Fibroblast of the conjunctiva (primary cell): ENCODE measurements at places on chromosomes 1 and 21.

- peak; percentile 65 for DNase-seq
Measured at GRCh38 chr21:31117128-31117916, 79.0 kb upstream of the KRTAP19-8 start.

- no peak for DNase-seq
Measured at GRCh38 chr1:164999146-164999545, 357.4 kb downstream of the LMX1A start.

DNA sequence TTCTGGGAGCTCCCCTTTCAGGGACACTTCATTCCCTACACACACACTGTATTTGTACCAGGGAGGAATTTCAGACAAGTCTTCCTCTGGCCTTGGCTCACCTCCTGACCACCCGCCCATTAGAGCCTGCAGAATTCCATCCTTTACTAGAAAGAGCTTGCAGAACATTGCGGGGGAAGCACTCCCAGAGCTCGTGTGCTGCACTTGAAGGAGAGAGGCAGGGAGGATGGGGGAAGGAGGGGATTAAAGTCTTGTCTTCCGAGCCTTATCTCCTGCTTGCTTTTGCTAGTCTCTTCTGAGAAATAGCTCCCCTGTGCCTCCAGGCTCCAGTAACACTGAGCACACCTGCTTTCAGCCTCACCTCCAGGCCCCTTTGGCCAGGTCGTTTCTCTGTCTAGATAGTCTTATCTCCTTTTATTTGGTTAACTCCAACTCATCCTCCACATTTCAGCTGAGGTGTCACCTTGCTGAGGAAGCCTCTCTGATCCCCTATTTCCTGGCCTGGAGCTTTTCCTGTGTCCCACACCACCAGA lies 62.0 kb downstream of the PCNX2 start:
- DNase-seq: no peak

- DNase-seq: no peak
Measured at GRCh38 chr1:26541431-26541815, 11.9 kb downstream of the RPS6KA1 start.

- no peak for DNase-seq
Measured at GRCh38 chr1:215581896-215582295, 14.8 kb downstream of the KCTD3 start.

DNA sequence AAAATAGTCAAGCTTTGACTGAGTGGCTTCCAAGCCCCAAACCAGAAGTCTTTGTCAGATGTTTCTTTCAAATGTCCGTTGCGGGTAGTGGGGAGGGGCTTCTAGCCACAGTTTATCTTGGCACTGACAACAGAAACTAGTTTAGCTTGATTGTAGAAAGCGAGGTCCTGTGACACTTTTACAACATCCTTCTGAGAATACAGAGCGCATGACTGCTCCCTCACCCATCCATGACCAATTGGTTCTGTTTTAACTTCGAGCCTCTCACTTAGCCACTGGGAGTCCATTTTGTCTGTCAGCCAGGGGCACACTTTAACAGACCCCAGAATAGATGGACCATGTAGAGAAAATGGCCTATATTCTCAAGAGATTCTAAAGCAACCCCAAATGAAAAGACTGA lies 199.2 kb upstream of the ST6GALNAC5 start:
- DNase-seq: no peak

DNA sequence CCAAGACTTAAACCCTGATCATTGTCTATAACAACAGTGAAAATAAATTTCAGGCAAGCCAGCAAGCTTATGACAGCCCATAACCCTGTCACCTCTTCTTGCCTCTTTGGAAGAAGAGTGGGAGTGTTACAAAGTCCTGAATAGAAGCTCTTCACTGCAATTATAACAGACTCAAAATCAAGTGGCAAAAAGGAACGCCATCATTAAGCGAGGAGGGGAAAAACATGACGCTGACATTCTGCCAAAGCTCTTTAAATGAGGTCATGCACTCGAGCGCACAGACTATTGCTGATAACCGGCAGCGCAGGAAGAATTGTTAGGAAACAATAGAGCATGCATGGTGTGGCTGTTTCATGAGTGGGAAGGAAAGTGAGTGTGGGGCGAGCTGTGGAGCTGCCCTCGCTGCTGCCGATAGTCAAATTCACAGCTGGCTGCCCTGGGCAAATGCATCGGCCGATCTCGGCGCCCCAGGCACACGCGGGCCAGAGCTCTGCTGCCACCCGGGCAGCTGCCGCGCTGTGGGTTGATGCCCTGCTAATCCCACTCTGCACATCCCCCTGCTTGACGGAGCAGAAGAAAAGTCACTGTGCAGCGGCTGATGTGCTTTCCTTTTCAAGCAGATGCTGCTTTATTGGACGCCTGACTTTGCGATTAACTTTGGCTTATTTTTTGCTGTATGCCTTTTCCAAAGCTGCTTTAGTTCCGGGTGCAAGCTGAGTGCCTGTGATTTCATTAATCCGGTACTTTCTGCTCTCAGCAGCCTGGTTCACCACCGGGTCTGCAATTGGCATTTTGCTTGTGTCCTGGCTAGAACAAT lies 102.4 kb upstream of the ST6GALNAC5 start:
- no peak for DNase-seq

DNA sequence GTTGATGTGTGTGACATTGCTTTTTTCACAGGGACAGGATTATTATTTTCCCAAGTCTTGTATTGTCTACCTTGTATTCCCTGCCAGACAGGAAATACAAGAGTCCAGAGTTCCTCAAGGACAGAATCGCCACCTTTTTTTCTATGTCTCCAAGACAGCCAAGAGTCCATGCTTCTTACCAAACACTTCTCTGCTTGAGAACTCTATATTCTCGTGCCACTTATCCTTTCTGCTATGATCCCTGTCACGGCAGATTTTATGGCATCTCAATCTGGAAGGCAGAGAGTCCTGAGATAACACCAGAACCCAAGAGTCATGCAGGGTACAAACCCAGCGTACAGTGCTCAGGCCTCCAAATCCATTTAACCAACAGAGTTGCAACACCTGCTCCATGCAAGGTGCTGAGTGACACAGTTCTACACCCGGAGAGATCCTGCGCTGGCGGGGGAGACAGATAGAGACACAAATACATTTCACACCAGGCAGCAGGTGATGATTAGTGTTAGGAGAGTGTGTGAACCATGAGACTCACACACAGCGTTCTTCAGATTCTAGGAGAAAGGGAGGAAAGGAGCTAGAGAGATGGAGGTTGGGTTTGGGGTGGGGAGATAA lies 107.6 kb downstream of the NAV1 start:
- no peak for DNase-seq

- no peak for DNase-seq
Measured at GRCh38 chr1:198888379-198888943, 249.6 kb downstream of the PTPRC start.

- no peak for DNase-seq
Measured at GRCh38 chr1:94596260-94596659, 54.7 kb upstream of the F3 start.

GRCh38 chr1:76260279-76260678 lies 185.7 kb downstream of the ST6GALNAC3 start:
- DNase-seq: no peak

GRCh38 chr1:20538760-20539551 lies 13.4 kb upstream of the FAM43B start:
- no peak for DNase-seq

DNA sequence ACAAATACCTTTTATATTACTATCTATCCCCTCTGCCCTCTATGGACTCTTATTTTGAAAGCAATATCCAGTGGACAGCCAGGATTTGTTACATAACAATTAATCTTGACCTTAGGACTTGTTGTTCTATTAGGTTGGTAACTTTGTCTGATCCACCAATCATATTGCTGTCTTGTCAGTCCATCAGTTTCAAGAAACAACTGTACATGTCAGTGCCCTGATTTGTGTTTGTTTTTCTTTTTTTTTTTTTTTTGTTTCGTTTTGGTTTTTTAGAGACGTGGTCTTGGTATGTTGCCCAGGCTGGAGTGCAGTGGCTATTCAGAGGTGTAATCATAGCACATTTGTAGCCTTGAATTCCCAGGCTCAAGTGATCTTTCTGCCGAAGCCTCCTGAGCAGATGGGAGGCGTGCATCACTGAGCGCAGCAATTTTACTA lies 1.5 kb upstream of the SCP2 start:
- DNase-seq: no peak

DNA sequence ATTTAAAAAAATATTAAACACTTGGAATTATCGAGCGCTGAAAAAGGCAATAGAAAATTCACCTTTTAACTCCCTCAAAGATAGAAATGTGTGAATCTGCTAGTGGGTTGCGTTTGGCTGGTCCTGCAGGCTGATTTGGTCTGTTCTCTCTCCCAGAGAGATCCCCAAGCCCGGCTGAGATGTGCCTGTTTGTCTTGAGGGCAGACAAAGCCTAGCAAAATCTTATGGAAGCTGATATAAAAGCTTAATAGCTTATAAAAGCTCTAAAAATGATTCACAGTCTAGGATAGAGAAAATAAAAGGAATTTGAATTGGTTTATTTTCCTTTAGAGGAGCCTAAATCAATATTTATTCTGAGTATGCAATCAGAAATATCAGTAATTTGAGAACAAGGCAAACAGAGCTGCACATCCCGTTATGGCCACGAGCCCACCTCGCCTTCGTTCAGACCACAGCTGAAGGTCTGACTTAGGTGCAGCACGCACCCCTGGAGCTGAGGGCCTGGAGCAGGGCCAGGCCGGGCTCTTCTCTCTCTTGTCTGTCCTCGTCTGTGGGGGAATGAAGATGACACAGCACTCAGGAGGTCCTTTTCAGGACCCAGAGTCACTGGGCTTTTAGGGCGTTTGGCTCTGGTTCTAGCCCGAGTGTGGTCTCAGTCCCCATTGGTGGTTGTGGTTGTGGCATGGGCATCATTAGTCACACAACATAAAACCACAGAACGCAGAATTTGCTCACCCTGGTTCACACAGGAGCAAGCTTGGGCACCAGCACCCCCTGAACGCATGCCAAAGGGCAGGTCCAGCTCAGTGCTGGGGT lies 18.6 kb downstream of the PDE9A start:
- DNase-seq: no peak

DNA sequence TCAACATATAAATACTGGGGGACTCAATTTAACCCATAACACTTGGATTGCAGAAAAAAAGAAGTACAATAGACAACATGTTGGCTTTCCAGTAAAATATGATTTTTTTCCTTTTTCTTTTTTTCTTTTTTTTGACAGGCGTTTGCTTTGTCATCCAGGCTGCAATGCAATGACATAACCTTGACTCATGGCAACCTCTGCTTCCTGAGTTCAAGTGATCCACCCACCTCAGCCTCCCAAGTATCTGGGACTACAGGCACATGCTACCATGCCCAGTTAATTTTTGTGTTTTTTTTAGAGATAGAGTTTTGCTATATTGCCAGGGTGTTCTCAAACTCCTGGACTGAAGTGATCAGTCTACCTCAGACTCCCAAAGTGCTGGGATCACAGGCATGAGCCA lies 1512.0 kb upstream of the PRMT6 start:
- no peak for DNase-seq

DNA sequence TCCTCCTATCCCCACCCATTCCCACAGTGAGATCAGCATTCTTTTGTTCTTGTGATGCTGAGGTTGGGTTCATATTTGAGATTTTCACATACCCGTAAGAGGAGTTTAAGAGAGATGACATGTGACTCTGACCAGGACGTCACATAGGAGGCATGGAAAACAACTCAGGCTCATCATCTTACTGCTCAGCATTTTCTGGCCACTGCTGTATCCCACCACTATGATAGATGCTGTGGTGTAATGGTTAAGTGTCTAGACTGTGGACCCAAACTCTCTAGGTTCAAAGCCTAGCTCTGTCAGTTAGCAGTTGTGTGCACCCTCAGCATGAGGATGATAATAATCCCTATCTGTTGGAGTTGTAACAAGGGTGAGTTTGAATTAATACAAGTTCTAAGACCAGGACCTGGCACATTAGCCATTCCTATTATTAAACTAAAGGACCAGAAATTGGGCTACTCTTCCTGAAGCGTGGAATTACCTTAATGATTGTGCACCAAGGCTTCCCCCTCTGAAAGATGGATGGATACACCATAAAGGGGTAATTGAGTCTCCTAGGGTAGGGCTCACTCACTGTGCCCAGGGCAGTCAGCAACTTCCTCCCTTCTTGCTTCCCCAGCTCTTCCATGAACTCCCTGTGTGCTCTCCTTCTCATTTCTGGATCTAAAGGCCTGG lies 40.9 kb downstream of the LGR6 start:
- DNase-seq: no peak

- DNase-seq: no peak
Measured at GRCh38 chr1:19646377-19647319, 2.5 kb downstream of the NBL1 start.

- DNase-seq: no peak
Measured at GRCh38 chr1:44296086-44296485, 59.0 kb downstream of the ERI3 start.

GRCh38 chr1:50106095-50106761 lies 2.5 kb upstream of the ELAVL4 start:
- DNase-seq: no peak

- DNase-seq: peak; percentile 46
Measured at GRCh38 chr1:177948336-177948972, 21.4 kb downstream of the SEC16B start.

- DNase-seq: peak; percentile 67
Measured at GRCh38 chr21:44297525-44298290, 2.1 kb upstream of the PFKL start.

GRCh38 chr1:202107801-202108731 lies 14.7 kb upstream of the GPR37L1 start:
- no peak for DNase-seq

- DNase-seq: no peak
Measured at GRCh38 chr1:160956966-160957365, 2.4 kb upstream of the ITLN2 start.

GRCh38 chr1:234582186-234582585 lies 27.8 kb downstream of the IRF2BP2 start:
- DNase-seq: no peak

- no peak for DNase-seq
Measured at GRCh38 chr1:55836086-55836485, 620.9 kb upstream of the USP24 start.

DNA sequence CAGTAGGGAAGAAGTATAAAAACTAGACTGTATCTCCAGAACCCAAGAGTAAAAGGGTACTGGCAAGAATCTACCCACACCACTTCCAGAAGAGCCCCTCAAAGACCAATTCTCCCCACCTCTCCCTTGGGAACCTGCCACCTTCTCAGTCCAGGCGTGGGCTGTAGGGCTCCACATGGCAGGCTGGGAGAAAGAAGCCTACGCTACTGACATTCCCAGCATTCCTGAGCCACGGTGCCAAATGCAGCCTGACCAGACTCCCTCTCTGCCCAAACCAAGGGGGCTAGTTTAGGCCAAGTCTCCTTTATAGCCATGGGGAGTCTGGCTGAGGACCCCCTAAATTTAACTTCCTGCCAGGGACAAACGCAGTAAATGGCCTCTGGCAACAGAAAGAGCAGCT lies 2.0 kb downstream of the UBE2Q1 start:
- DNase-seq: no peak
